Activated CD8-positive, alpha-beta memory T cell treated with anti-CD3 and anti-CD28 coated beads, Interleukin-2, amount 10 ng/mL, durations not matched to agents 7 days and 5 days (primary cell): ENCODE measurements at places on chromosomes 7 and 10.

DNA sequence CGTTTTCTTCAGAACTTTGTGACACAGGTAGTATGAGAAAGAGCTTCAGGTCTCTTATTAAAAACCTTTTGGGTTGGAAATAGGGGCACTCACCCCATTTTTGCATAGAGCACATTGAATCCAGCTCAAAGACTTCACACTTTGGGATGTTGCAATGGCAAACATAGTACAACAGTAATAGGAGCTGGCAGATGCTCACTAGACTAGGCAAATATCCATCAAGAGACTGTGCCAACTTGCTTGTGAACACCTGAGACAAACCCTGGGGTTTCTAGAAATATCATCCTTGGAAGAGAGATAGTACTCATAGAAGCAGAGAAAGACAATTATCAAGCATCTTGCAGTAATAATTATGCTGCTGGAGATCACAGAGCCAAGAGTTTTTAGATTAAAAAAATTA, 280.0 kb downstream of the CACNA2D1 start:
- DNase-seq = no peak

DNA sequence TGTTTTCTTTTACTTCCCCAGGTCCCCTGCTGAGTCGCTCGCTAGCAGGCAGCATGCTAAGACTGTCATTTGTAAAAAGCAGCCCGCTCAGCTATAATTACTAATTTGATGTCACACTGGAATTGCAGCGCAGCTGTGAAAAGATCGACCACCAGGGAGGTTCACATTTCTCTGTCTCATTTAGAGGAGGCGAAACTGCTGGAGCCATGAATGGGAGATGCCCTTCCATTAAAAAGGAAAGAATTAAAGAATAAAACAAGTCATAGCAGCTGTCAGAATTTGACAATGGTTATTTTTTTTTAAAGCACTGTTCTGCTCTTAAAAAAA, 153.5 kb downstream of the PIP4K2A start:
- DNase-seq = no peak

- no peak for DNase-seq
Measured at GRCh38 chr7:130814778-130815335, 80.8 kb upstream of the KLF14 start.

DNA sequence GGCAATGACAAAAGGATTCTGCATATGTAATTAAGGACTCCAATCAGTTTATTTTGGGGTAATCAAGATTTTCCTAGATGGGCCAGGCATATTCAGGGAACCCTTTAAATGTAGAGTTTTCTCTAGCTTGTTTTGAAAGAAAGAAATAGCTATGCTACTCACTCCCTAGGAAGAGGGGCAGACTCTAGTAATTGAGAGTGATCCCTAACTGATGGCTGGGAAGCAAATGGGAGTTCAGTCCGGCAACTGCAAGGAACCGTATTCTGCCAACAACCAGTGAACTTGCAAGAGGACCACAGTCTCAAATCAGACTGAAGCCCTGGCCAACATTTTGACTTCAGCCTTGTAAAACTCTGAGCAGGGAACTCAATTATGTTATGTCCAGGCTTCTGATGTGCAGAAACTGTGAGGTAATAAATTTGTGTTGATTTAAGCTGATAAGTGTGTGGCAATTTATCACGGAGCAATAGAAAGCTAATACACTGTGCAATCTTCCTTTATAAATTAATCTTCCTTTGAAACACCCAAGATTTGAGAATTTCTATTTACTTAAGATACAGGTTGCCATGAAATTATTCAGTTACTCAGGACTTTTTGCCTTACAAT, 14.0 kb downstream of the AOAH start:
- no peak for DNase-seq

- no peak for DNase-seq
Measured at GRCh38 chr7:21916176-21916575, 29.5 kb downstream of the CDCA7L start.

DNA sequence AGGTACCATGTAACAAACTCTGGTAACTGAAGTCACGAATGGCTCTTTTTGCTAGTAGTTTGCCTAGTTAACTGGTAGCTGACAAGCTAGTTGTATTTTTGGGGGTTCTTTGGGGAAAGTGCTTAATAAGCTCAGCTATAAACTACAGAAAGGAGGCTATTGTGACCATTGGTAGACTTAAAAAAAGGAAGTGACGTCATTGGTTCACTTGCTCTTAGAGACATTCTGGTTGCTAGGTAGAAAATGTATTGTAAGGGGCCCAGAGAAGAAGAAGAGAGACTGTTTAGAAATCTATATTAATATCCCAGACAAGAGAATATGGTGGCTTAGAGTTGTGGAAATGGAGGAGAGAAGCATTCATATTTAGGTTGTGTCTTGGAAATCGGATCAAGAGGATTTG, 103.0 kb downstream of the NXPH1 start:
- DNase-seq = no peak

DNA sequence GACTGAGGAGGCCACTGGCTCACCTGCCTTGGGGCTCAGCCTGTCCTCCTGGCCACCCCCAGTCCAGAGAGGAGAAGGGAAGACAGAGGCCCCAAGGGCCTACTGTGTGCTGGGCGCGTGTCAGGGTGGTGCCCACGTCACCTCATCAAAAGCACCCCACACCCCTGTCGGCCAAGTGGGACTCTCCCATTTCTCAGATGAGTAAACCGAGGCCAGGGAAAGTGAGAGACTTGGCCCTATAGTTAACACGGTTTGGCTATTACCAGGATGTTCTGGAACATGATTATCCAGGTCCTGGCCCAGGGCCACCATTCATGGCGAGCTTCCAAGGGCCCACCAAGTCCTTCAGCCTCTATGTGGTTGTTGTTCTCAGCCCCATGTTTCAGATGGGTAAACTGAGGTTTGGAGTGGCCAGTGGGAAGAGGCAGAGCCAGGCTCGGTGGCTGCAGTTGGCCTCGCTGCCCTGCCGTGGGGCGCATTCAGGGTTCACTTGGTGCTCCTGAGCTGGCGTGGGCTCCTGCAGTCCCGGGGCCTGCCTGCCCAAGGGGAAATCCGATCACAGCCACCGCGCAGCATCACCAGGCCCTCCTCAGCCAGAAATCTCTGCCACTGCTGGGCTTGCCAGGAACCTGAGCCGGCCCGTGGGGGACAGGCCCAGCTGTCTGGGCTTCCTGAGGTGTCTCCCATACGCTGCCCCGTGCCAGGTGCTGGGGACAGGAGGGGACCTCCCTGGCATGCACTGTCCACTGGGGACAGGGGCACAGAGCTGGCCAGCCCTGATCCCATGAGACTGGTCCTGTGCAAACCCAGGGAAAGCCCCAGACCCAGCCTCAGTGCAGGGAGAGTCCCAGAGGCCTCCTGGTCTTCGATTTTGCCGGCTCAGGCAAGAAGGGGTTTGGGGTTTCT, 117.7 kb upstream of the TNRC18 start:
- no peak for DNase-seq

DNA sequence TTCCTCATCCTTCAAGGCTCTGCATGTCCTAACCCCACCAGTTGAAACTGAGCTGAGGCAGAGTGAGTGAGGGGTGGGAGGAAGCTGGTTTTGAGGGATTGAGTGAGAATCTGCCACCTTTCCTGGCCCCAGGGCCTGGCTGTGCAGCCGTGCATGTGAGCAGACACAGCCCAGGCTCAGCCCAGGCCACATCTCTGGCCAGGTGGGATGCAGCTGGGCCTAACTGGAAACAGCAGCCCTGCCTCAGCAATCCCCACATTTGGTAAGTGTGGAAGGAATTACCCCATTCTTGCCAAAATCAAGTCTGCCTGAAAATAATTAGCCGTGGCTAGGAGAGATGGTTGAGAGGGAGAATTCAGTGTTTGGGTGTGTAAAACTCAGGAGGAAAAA, 116.6 kb downstream of the NEURL1 start:
- no peak for DNase-seq

DNA sequence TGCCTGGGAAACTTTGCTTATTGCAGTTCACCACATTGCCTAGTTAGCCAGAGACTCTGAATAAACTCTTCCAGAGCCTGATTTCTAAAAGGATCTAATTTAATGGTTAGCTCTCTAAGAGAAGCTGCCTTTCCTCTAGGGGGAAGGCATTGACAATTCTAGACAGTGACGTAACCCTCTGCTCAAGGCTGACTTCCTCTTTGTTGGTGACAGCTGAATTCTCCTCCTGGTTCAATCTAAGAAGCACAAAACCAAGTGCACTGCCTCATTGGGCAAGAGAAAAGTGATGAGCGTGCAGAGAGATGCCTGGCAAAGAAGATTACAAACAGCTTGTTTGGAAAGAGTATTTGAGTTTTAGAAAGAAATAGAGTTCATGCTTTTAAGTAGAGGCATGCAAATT, 102.7 kb downstream of the MACC1 start:
- no peak for DNase-seq

DNA sequence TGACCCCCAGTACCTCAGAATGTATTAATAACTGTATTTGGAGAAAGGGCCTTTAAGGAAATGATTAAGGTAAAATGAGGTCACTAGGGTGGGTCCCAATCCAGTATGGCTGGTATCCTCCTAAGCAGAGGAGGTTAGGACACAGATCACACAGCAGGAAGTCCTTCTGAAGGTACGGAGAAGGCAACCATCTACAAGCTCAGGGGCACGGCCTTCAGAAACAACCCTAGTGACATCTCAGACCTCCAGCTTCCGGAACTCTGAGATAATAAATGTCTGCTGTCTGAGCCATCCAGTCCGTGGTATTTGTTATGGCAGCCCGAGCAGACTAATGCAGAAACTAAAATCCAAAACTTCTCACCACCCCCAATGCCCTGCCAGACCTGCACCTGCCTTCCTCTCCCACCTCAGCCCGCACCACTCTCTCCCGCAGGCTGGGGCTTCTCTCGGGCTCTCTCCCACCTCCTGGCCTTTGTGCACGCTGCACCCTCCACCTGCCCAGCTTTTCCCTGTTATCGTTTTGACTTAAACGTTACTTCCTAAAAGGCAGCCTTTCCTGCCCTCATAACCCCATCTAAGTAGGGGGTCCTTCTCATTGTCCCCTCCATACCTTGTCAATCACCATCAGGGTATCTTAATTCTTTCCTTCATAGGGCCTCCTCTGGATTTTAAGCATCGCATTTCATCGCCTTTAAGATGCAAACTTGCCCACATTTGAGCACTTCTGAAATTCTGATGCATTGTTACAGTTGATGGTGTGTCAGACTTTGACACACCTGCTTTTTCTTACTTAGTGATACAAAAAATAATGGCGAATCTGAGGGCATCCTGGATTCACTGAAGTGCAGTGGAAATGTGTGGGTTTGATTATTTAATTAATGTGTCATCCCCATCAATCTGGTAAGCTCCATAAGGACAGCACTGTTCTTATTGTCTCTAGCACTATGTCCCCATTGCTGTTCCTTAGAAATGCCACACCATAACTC, 32.2 kb upstream of the AQP1 start:
- DNase-seq = no peak

GRCh38 chr10:96721207-96721572, 876 bp upstream of the PIK3AP1 start:
- DNase-seq = no peak

- DNase-seq = no peak
Measured at GRCh38 chr7:83547526-83547925, 101.4 kb downstream of the SEMA3E start.

DNA sequence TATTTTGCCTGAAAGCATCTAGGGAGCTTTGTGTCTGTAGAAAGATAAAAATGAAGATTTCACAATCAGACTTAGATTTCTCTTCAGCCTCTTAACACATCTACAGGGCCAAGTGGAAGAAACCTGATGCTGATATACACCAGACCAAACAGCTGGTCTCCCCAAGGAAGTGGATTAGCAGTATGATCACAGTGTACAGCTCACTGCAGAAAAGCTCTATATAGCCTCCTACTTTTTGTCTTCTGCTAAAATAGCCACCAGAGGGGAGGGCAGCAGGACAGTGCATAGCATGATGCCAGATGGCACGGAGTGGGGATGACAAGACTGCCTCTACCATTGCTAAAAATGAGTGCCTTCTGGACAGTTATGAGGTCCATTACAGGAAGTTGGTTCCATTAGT, 16.0 kb downstream of the FAM13C start:
- DNase-seq = no peak

DNA sequence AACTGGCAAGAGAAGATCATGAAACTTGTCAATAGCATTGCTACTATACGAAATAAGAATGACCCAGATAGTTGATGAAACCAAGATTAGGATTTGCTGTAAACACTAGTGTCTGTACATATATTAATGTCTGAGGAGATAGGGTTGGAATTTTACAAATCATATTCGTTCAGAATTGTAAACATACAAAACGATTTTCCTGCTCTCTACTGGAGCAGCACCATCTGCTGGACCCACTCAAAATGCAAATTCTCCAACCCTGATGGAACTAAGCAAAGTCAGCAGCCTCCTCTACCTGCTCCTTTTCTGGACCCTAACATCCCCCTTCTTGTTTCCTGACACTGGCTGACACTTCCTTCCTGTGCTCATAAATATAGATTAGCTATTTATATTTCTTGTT, 29.4 kb upstream of the SGMS1 start:
- DNase-seq = no peak

- DNase-seq = no peak
Measured at GRCh38 chr10:116679351-116679750, 58.6 kb downstream of the PNLIPRP2 start.

- DNase-seq = no peak
Measured at GRCh38 chr7:2688409-2689342, 674 bp downstream of the AMZ1 start.

DNA sequence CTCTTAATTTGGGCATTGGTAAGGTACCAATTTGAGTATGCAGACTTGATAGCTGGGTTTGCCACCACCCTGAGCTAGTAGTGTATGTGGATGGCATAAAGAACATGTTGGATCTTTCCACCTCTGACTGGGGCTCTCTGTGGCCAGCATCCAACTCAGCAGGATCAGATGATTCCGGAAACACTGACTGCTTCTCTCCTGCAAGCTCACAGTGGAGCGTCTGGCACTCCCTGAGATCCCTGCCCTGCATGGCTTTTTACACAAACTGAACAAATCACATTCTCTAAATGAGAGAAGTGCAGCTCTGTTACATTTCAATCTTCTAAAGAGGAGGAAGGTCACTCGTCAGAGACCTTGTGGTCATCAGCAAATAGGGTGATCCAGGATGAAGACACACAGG, 1057.5 kb downstream of the NRG3 start:
- DNase-seq = no peak

GRCh38 chr7:151798851-151799448, 78.0 kb downstream of the PRKAG2 start:
- DNase-seq = no peak

DNA sequence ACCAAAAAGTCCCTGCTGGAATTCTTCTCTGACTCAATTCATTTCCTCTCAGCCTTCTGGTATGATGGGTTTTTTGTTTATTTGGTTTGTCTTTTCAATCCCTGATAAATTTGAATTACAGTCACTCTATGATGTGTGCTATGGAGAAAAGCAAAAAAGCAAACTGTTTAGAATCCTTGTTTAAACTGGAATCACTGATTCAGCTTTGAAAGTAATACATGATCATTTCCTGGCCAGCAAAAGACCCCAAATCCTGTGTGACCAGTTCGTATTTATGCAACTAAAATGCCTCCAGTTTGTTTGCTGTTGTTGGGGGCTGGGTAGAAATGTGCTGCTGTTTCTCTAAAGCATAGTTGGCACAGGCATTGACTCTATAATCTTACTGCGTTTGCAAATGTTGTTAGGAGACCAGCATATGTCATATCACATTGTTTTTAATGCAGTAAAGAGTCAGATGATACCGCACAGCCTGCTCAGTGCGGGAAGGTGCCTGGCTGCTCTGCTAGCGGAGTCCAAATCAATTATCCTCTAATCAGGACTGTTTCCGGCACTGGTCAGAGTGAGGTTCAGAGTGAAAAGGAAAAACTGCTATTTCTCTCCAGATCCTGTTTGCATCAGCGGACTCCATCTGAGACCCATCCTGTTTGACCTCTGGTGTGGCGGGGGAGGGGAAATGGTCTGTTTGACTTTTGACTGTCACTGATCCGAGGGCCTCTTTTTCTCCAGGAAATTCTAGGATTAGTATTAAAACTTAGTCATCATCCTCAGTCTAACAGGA, 40.6 kb upstream of the ADD3 start:
- DNase-seq = no peak

GRCh38 chr7:39386718-39387117, 179.5 kb upstream of the YAE1 start:
- DNase-seq = no peak
